NCI-H69 (cell line): ENCODE measurements at places on chromosomes 2 and 18.

DNA sequence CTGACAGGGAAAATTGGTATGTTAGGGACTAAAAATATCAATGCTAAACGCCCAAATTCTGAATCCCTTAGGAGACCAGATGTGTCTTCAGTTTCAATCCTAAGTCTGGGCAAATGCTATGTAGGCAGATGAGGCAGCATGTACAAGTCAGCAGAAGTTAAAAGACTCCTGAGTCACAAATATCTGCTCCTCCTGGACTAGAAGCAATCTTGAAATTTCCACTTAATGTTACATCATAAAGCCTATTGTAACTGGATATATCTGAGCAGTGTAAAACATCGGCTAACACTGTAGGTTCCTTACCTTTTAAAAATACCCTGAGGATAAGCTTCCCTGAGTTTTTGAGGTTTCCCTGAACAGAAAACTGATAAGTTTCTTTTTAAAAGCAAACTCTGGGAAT is 1087.6 kb upstream of the PIK3C3 start:
- peak; percentile 58 for DNase-seq

GRCh38 chr18:2138552-2138951 is 432.8 kb downstream of the METTL4 start:
- no peak for DNase-seq

DNA sequence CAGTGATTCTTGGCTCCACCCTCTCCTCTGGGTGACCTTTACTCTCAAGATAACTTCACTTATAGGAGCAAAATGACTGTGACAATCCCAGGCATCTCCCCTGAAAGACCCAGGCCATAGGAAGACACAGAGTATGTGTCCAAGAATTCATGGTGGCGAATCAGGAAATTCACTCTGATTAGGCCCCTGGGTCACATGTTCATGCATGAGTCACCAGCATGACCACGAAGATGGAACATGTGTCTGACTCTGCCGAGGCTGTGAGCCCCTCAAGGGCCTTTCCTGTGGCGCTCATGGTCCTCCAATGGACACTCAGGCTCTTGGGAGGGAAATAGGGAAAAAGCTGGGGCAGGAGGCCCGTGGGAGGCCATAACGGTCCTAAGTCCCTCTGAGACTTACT is 74.0 kb upstream of the TEX51 start:
- DNase-seq = no peak

GRCh38 chr2:66212749-66213148 is 222.2 kb upstream of the MEIS1 start:
- no peak for DNase-seq

- DNase-seq = no peak
Observed at GRCh38 chr2:28320009-28320365, 72.7 kb upstream of the FOSL2 start.
